Stimulated activated CD4-positive, alpha-beta T cell treated with anti-CD3 and anti-CD28 coated beads, Interleukin-12 subunit alpha, Interleukin-12 subunit beta, amount 100 ng/mL, for 48 hours (primary cell): ENCODE measurements at places on chromosomes 5 and 9.

- no peak for DNase-seq
Observed at GRCh38 chr5:96978812-96979449, 43.1 kb downstream of the LNPEP start.

GRCh38 chr9:18466101-18466500 lies 7.9 kb upstream of the ADAMTSL1 start:
- no peak for DNase-seq

GRCh38 chr9:126838895-126839294 lies 21.5 kb upstream of the ZBTB34 start:
- DNase-seq = no peak

DNA sequence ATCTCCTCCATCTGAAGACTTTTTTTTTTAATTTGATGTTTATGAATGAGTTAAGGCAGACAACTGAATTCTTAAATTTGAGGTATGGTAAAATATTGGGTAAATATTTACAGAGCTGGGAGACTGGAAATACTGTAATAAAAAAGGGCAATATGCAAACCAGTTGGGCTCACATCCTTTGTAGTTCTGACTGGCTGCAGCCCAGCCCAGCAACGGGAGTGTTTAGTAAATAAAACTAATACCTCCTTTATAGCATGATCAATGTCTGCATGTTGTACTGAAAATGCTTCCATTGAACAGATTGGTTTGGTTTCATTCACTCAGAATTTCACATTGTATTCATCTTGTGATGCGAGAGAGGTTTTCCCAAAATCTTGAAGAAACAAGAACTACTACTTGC lies 365.0 kb downstream of the DMRT2 start:
- DNase-seq = no peak

- peak; percentile 92 for DNase-seq
Observed at GRCh38 chr9:137445275-137445807, 4.2 kb upstream of the ENTPD8 start.

- no peak for DNase-seq
Observed at GRCh38 chr5:98786191-98786853, 12.9 kb downstream of the RGMB start.

- no peak for DNase-seq
Observed at GRCh38 chr9:120107138-120107537, 472.8 kb downstream of the CDK5RAP2 start.

- DNase-seq = no peak
Observed at GRCh38 chr9:87703636-87704276, 22.2 kb upstream of the CTSL start.

DNA sequence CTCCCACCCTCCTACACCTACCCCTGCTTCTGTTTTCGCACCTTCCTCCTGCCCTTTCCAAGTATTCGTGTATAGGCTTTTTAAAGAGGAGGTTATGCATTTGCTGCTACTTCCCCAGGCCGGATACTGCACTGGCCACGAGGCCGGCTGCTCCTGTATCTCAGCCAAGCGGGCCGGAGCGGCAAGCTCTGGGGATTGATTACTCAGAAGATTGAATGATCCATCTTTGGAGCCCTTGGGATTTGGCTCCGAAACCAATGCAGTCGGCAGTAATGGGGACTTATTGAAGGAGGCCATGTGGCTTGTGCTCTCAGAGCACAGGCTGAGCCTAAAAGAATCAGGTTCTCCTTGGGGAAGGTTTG lies 405.3 kb downstream of the TLE4 start:
- no peak for DNase-seq

DNA sequence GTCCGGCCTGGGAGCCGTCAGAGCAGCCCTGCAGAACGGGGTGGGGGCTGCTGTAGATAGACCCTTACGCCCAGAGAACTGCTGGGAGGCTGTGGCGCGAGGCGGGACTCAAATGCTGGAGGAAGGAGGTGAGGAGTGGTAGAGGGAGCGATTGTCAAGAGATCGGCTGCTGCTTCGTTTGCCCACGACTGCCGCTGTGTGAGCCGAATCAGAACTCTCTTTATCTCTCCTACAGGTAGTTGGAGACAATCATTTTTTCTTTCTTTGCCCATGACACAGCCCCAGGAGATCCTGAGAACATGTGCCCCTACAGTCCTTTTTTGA lies 456 bp downstream of the ZNF79 start:
- no peak for DNase-seq

DNA sequence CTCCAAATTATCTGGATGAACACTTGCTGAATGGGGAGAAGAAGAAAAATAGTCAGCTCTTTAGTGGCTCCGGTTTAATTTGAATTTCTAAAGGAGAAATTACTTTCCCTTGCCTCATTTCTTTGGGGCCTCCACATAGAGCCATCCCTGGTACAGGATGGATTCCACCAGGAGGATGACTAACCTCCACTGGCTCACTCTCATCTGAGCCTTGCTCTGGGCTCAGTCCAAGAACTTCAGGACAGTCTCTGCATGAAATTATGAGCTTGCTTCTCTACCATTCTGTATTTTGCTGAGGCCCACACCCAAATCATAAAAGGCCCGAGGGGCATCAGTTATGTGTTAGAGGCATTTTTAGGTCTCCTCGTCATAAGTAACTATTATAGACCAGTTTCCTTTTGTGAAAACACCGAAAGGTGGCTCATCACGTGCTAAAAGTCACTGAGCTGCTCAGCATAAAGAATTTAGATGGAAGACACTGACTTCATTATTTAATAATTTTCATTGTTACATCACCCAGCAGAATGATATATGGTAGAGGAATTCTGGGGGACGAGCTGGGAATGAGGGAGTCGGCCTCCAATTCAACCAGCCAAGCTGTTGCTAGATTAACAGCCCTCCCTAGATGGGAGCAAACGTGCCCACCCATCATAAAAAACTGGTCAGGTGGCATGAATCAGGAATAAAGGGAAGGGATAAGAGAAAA lies 222.1 kb downstream of the TARS1 start:
- no peak for DNase-seq

GRCh38 chr5:16784843-16785791 lies 151.0 kb downstream of the MYO10 start:
- DNase-seq = peak; percentile 56

- no peak for DNase-seq
Observed at GRCh38 chr5:93704996-93705395, 36.4 kb downstream of the POU5F2 start.

DNA sequence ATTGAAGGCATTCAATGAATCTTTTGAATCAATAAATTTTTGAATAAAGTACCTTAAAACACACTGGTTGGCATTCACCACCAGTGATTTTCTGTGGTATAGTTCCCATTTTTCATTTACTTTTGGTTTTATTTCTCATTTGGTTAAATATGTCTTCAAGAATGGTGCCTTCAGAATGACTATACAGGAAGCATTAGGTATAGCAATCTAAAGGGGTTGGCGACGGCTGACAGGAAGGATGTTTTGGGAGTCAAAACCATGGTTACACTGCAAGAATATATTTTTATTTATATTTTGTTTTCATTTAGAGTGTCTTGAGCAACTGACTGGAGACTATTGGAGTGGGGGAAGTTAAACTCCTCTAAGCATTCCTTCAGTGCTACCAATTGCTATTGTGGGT lies 235.7 kb downstream of the HTR1A start:
- no peak for DNase-seq

DNA sequence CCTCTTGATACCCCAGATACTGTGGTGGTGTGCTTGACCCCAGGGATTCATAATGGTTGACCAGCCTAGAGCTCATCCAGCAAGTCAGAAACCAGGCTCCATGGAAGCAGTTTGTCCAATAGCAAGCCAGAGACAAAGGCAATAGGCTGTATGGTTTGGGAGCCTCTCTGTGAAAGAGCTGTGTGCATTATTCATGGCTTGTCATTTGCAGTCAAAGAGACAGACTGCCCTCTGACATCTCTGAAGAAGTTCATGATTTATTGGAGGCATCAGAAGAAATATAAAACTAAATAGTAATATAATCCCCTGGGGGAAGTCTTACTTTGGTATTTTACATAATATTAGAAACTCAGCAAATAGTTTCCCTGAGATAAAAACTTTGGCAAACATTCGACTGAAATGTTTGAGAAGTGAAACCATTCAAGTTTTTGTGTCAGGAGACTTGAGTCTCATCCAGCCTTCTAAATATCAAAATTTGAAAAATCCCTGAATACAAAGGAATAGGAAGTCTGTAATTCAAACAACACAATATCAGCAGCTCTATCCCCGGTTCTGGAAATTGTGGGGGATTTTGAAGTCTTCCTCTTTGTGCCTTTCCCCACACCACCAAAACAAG lies 250.3 kb downstream of the ZSWIM6 start:
- DNase-seq = no peak

DNA sequence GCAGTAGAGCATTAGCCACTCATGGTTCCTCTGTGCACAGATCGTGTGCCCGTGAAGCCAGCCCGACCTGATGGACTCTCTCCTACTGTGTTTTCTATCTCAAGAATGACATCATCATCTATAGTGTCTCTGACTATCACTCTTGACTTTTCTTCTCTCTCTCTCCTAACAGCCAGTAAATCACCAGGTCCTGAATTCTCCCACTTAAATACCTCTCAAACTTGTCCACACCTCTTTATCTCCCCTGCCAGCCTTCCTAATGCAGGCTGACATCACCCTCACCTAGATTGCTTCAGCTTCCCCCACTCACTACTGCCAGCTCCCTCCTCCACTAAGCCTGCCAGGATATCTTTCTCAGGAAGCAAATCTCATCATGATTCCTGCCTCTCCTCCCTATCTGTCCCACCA lies 90.6 kb upstream of the MIER3 start:
- no peak for DNase-seq

GRCh38 chr9:26971721-26972120 lies 15.5 kb downstream of the IFT74 start:
- no peak for DNase-seq

GRCh38 chr9:91682806-91683205 lies 259.2 kb upstream of the NFIL3 start:
- DNase-seq = no peak

- no peak for DNase-seq
Observed at GRCh38 chr9:83665580-83666200, 42.1 kb downstream of the UBQLN1 start.

DNA sequence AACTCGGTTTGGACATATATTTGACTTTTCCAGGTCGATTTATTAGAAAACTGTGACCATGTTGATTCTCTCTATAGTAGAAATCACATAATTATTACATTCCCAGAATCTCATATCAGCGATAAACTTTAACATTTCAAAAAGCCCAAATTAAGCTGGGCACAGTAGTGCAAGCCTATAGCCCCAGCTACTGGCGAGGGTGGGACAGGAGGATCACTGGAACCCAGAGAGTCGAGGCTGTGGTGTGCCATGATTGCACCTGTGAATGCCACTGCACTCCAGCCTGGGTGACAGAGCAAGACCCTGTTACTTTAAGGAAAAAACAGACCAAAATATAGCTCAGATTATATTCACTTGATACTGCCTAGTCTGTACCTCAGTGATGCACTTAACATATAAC lies 128.9 kb downstream of the CPLANE1 start:
- no peak for DNase-seq

DNA sequence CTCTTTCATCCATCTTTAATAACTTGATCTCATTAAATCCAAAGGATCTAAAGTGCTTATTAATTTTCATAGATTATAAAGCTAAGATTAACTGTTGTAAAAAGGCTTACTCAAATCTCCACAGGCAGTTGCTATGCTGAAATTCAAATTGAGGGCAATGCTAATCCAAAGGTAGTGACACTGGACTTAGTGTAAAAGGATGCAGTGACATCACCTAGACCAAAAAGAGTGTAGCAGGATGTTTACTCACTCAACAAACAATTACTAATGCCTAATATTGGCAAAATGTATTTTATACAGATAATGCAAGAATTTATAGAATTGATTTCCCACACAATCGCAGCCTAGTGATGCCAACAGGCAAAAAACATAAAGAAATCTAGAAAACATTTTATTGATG lies 756.2 kb downstream of the CDH9 start:
- DNase-seq = no peak

DNA sequence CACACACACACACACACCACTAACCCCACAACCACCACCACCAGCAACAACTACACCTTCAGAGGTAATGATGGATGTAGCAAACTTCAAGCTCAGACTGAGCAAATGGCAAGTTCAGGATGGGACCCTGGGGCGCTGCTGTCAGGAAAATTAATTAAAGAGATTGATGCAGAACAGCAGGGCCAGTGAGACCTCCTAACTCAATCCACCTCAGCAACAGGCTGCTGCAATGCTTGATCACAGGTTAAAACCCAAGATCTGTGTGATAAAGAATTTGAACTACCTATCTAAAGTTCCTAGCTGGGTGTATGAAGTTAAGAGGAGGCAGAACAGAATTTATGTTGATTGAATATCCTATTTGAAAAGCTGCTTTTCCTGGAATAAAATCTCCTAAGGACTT lies 140.3 kb upstream of the FER start:
- DNase-seq = no peak

DNA sequence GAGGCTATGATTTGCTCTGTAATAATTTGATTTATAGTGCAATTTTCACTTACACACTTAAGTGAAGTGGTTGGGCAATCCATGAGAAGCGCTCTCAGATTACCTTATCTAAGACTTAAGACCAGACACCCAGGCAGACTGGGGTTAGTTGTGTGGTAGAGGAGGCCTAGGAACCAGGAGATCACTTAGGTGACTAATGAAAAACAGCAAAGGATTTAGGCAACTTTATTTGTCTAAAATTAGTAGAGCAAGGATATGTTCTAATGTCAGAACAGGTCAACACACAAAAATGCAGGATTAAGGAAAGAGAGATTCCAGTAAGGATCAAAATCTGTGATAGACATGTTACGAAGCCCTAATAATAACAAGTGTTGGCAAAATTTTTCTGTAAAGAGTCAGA lies 913.8 kb downstream of the TLE1 start:
- DNase-seq = no peak

DNA sequence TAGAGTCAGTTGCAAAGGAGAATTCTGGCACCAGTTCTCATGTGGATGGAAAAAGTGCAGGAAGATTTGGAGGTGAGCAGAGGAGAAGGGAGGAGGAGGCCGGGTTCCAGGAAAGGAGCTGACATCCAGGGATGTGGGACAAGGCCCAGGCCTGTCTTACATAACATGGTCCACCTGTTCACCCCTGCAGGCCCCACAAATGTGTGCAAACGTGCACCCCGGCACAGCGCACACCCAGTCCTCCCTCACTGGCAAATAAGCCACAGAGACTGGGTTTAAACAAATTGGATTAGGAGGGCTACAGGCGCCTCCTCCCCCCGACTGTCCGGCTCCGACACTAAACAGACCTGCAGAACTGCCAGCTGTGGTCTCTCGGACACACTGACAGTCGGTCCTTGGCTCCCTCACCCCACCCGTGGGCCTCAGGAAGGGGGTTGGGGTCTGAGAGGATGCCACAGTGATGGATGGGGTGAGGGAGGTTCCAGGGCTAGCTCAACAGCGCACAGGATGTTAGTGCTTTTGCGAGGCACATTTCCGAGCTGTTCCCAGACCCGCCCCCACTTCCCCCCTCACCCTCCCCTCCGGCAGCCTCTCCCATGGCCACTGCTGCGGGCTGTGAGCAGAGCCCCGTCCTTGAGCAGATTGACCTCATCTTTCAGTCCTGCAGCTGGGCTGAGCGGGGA lies 43.4 kb upstream of the IL17B start:
- no peak for DNase-seq

GRCh38 chr5:90613918-90614504 lies 55.4 kb downstream of the ADGRV1 start:
- DNase-seq = no peak
